ENCODE measurements at places on chromosomes 11 and 22. TPM values are rescaled to one million over a fixed set of nuclear protein-coding genes. Genes with fewer than 3 reads are reported as not detected.

FIBIN gene
- total RNA-seq: 112 TPM

BATF2 gene
- 2.1 TPM for total RNA-seq

OR4B1 gene
- not detected for total RNA-seq

ANKK1 gene
- total RNA-seq: under 0.01 TPM

HMOX1 gene
- 243 TPM for total RNA-seq

CCT8L2 gene
- not detected for total RNA-seq

RFPL1 gene
- not detected for total RNA-seq

SLC22A9 gene
- total RNA-seq: not detected

OR8G5 gene
- not detected for total RNA-seq

CD248 gene
- 52.6 TPM for total RNA-seq

EEF1G gene
- total RNA-seq: 1,405 TPM

ACR gene
- total RNA-seq: not detected

CLCF1 gene
- total RNA-seq: 2.3 TPM

FXYD2 gene
- total RNA-seq: 0.33 TPM

MYO18B gene
- total RNA-seq: 0.17 TPM

FAM83F gene
- not detected for total RNA-seq

RTN4R gene
- total RNA-seq: 0.26 TPM

ACRV1 gene
- 0.26 TPM for total RNA-seq

ATXN10 gene
- total RNA-seq: 155 TPM

LINC01488 gene
- total RNA-seq: not detected

KRTAP5-11 gene
- total RNA-seq: not detected

P4HA3 gene
- total RNA-seq: 4.1 TPM

PATZ1 gene
- total RNA-seq: 15.9 TPM

APOL5 gene
- not detected for total RNA-seq

CTSF gene
- total RNA-seq: 55.0 TPM

ISX gene
- total RNA-seq: not detected

CARD16 gene
- total RNA-seq: 102 TPM

GAL3ST1 gene
- 0.17 TPM for total RNA-seq

OR4D5 gene
- not detected for total RNA-seq

LARGE2 gene
- total RNA-seq: not detected

C1QTNF5 gene
- 32.0 TPM for total RNA-seq

ZNF195 gene
- total RNA-seq: 16.8 TPM

MIOX gene
- under 0.01 TPM for total RNA-seq

SMIM35 gene
- total RNA-seq: not detected
